Cortex of kidney (tissue), 1 donor: ENCODE measurements at places on chromosomes 3 and 15.

DNA sequence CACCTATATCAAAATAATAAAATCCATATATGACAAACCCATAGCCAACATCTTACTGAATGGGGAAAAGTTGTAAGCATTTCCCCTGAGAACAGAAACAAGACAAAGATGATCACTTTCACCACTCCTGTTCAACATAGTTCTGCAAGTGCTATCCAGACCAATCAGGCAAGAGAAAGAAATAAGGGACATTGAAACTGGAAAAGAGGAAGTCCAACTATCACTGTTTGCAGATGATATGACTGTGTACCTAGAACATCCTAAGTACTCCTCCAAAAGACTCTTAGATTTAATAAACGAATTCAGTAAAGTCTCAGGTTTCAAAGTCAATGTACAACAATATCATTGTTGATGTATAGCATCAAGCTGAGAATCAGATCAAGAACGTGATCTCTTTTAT, 35.6 kb upstream of the FGF7 start:
- DNase-seq: no peak

DNA sequence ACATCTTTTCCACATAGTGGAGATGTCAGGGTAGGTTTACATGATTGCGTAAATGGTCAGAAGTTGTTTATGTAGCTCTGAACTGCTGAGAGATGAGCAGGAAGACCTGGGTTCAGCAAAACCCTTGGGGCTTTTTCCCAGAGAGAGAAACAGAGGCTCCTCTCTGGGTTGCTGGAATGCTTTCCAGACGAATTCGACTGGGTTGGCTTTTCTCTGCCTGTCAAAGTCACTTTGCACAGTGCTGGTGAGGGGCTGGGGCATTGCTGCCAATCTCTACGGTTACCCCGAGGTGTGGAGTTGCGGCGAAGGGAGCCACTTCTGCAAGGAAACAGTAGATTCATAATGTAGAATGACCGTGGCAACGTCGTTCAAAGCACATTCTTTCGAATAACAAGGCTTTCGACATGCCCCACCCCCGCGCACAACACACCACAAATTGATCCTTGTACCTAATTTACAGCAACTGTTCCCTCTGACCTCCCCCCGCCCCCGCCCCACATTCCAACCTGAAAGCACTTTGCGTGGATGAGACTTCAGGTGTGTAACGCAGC, 950 bp upstream of the CNTN4 start:
- DNase-seq: no peak

DNA sequence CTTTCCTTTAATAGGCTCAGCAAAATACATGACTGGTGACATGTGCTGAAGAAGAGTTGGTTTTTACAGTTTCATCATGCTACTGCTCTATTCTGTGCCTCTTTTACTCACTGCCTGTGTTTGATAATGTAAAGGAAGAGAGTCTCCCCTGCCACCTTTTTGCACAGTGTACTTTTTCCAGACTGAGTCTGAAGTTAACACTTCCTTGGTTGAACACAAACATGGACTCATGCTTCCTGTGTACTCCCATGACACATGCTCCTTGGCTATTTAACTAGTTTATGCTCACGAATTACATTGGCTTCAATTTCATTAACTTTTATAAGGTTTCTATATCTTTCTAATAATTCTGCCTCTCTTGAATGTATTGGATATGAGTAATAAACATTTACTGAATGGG, 396.1 kb downstream of the VGLL3 start:
- no peak for DNase-seq

- DNase-seq: no peak
These were observed 150.3 kb downstream of the RPLP1 start for GRCh38 chr15:69602921-69603320.

- DNase-seq: no peak
These were observed 25.9 kb upstream of the AKAP13 start for GRCh38 chr15:85354461-85354860.

DNA sequence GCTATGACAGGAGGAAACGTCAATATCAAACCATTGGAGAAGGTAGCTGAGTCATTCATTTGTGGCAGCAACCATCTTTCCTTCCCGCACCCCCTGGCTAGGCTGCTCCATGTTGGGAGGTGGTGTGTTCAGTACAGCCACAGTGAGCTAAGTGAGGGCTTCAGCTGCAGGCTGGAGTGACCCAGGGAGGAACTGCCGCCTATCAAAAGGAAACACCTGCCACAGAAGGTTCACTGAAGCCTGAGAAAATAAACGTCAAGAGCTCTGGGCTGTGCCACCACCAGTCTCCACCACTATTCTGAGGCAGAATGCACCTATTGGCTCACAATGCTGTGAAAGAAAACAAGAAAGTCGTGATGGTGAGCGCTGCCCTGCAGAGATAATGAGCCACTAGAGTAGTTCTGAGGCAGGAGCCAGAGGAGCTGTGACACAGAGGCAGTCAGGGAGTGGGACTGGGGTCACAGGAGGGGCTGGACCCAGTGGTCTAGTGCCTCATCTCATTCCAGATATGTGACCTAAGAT, 34.8 kb upstream of the CD47 start:
- DNase-seq: no peak

DNA sequence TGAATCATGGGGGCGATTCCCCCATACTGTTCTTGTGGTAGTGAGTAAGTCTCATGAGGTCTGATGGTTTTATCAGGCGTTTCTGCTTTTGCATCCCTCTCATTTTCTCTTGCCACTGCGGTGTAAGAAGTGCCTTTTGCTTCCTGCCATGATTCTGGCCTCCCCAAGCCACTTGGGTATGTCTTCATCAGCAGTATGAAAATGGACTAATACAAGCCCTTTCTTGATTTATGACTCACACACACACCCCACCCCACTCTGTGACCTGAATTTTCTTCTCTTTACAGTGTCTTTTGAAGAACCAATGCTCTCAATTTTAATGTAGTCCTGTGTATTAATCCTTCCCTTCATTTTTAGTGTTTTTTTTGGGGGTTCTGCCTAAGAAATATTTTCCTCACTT, 244.8 kb downstream of the PLCL2 start:
- DNase-seq: no peak

DNA sequence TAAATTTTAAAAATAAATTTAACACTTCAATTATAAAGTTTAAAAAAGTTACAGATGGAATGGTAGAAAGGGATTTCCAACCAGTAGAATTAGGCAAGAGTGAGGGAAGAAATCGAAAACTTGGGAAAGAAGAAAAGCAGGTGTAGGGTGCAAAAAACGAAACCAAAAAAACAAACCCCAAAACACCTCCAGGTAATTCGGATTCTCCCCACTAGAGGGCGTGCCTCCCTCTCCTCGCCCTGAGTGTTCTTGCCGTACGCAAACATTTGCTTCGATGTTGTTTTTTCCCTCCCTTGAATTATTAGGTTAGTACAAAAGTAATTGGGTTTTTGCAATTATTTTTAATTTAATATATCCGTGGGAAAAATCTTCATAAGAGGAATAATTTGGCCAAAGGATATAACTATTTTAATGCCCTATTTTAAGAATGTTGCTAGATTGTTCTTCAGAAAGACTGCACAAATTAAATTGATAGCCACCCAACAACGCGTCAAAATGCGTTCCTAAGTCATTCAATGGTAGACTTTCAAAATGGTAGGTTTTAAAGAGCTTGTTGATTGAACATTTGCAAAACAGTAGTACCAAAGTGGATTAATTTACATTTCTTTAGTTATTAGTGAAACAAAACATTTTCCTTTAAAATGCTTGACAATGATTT, 63.7 kb downstream of the SLC30A4 start:
- no peak for DNase-seq

- DNase-seq: no peak
These were observed 392.7 kb upstream of the TBL1XR1 start for GRCh38 chr3:177589911-177590381.

GRCh38 chr15:71114887-71115566, at the start of gene THSD4:
TSS of gene THSD4 (plus strand) at chr15:71115471.
- DNase-seq: no peak

DNA sequence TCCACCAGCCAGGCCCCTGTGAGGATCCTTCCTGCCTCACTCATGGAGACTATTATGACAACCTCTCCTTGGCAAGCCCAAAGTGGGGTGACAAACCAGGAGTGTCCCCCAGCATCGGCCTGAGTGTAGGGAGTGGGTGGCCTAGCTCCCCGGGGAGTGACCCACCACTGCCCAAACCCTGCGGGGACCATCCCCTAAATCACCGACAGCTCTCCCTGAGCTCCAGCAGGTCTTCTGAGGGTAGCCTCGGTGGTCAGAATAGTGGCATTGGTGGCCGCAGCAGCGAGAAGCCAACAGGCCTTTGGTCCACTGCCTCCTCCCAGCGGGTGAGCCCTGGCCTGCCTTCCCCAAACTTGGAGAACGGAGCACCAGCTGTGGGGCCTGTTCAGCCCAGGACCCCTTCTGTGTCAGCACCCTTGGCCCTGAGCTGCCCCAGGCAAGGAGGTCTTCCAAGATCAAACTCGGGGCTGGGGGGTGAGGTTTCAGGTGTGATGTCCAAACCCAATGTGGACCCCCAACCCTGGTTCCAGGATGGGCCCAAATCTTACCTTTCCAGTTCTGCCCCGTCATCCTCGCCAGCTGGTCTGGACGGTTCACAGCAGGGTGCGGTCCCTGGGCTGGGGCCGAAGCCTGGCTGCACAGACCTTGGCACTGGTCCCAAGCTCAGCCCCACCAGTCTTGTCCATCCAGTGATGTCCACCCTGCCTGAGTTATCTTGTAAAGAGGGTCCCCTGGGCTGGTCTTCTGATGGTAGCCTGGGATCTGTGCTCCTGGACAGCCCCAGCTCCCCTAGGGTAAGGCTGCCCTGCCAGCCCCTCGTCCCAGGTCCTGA, 1.0 kb downstream of the LIMD1 start:
- no peak for DNase-seq

DNA sequence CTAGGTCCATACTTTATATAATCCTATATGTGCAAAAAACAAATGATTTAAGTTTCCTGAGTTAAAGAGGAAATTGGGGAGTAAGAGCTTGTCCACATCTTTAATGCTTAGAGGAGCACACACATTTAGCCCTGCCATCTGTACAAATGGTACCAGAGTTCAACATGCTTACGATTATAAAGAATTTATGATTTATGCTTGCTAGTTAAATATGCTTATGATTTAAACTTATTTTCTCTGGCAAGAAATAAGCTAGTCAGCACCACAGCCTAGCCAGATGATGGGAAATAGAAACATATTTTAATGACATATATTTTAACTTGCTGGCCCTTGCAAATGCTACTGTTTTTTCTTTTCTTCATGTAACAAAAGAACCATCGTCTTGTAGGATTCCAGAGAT, 48.3 kb downstream of the EIF4E3 start:
- DNase-seq: no peak

DNA sequence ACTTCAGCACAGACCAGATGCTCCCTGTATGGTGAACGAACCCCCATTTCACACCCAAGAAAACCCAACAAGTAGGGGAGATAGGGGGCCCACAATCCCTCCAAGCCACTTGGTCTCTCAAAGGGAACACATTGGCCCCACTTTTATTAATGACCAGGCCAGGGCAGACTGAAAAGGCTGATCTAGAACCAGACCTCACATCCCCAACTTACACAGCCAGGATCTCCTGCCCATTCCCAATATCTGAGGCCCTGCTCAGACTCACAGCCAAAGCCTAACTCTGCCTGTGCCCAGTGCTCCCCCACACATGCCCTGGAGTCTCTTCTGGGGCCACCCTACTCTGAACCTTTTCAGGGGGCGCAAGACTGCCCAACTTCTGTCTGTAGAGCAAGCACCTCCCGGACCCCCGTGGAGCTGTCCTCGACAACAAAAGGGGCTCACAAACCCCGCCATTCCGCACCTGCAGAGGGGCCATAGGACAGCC, 1.8 kb downstream of the PLXNB1 start:
- DNase-seq: no peak

GRCh38 chr3:31610700-31611275, 78.1 kb downstream of the STT3B start:
- no peak for DNase-seq

- DNase-seq: no peak
These were observed 16.0 kb upstream of the CPEB1 start for GRCh38 chr15:82663186-82663600.

DNA sequence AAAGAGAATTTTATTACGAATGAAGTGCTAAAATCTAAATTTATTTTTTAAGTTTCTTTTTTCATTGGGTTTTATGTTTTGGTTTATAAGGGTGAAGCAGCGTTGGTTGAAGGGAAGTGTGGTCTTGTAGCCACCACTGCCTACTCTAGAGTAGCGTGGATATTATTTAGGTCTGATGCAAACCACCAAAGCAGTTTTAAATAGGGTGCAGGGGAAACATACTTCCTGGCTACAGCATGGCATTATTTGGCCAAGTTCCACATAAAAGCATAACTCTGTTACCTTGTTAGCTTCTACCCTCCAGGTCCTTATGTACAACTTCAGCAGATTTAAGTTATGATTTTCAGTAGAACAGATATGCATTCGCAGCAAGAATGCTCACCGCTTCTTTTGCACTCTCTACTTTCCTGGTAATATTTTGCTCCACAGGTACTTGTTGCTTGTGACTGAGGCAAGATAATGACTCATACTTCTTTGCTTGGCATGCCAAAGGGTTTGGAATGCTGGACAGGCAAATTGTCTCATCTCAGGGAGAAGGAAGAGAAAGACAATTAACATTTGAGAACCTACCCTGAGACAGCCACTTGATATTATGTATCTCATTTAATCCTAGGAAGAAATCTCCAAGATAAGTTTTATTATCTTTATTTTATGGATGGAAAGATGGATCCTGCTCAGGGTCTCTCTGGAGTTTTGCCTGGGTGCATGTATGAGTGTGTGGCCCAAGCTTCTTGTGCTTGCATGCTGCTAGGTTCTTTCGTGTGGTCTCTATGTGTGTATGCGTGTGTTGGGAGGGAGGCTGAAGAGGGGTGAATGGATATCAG, 5.4 kb downstream of the TGFBR2 start:
- no peak for DNase-seq

- no peak for DNase-seq
These were observed 27.9 kb downstream of the SEMA7A start for GRCh38 chr15:74405823-74406222.

GRCh38 chr3:105564546-105565288, 198.0 kb downstream of the ALCAM start:
- no peak for DNase-seq

DNA sequence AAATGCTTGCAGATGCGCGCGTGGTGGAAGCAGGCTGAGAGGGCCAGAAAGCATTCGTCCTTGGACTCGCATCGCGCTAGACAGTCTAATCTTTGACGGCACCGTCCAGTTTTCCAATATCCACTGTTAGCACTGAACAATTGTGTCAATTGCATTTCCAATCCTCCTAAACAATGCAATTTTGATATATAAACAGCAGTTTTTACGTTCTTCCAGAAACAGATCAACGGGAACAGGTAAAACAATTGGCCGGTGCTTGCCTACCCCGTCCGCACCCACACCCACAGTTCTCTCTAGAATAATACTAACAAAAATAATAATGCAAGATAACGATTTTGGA, 17.2 kb downstream of the CPN2 start:
- DNase-seq: no peak
